ENCODE measurements at places on chromosomes 4 and X.
A peak's percentile ranks its signal among the peaks of the same experiment; 100 is the strongest.

GRCh38 chrX:109448282-109448938 is 33.5 kb downstream of the GUCY2F start:
- DNase-seq = no peak

GRCh38 chr4:123748806-123749205 is 352.2 kb downstream of the SPRY1 start:
- no peak for DNase-seq

GRCh38 chrX:124232523-124233201 is 99.8 kb upstream of the TEX13D start:
- DNase-seq = no peak

- DNase-seq = no peak
Measured at GRCh38 chr4:4779486-4779885, 80.0 kb upstream of the MSX1 start.

DNA sequence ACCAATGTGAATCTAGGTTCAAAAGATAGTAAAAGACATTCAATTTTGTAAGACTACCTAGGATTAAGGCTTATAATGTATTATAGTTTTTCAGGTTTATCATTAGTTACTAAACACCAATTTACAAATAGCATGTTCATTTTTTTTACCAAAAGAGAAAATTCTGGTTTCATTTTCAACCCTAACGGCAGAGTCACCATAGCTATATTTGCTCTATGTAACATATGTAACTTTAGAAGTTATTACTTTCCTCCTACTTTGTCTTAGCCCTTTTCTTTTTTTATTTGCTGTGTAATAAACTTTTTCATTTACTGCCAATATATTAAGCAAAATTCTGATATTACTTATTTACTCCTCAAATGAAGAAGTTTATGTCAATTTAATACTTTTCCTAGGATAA is 639.6 kb downstream of the ARAP2 start:
- DNase-seq = no peak

DNA sequence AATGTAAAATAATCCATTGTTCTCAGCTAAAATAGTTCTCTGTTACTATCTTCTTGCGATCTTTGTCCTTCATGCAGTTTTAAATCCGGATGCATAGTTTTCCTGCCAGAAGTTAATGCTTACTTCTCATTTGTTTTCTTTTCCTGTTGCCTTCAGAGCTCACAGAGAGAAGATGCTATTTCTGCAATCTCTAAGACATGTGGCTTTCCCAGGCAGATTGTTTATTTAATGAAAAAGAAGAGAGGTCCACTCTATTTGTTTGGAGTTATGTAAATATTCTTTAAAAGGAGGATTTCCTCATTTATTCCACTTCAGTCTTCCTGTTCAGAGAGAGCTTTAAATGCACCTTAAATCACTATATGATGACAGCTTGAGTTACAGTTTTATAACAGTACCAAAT is 39.3 kb upstream of the HPGD start:
- DNase-seq = no peak

GRCh38 chrX:110678591-110678990 is 117.0 kb downstream of the CHRDL1 start:
- no peak for DNase-seq

GRCh38 chr4:28462766-28463700 is 1602.4 kb downstream of the STIM2 start:
- DNase-seq = no peak

DNA sequence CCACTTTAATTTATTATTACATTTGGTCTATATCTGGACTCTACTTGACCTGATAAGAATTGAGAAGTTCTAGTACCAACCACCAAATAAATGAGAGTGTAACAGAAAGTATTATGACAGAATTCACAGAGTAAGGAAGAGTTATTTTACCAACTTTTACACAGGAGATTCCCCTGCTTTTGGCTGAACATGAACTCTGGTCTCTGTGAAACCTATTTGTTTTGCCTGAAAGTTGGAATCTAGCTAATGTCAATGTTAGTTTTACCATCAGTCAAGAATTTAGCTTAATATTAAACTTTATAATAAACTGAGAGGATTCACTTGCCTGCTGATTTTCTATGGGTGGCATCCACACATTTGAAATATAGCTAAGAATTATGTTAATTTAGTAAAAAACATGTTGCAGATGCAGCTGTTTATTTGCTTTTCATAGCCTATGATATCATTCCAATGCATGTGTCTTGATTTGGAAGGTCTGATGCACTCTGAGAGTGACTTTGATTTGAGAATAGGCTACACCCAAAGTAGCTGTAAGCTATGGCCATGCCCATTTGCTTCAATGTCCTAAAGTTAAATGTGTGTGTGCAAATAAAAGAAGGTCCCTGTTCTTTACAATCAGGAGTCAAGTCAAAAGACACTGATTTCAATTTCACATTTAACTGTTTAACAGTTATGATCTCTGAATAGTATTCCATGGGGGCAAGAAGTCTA is 150.9 kb upstream of the RASGEF1B start:
- no peak for DNase-seq

GRCh38 chr4:83285055-83285407 is 433 bp upstream of the COQ2 start:
- DNase-seq = peak; percentile 54

GRCh38 chr4:2965262-2965661 is 1.9 kb downstream of the GRK4 start:
- DNase-seq = no peak

DNA sequence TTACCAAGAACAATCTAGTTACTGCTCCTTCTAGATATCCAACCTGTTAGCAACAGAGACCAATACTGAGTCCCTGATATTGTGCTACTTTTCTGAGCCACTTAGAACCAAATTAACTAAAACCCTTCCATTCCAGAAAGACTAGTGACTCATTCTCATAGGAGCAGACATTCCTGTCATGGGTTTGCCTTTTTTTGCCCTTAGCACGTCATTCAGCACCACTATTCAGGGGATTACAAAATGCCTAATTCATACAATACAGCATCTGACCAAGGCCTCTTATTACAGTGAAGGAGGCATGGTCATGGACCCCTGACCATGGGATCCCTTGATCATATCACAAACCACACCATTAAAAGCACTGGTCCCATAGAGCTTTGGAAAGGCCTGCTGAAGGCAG is 123.8 kb upstream of the CXCL13 start:
- DNase-seq = no peak

DNA sequence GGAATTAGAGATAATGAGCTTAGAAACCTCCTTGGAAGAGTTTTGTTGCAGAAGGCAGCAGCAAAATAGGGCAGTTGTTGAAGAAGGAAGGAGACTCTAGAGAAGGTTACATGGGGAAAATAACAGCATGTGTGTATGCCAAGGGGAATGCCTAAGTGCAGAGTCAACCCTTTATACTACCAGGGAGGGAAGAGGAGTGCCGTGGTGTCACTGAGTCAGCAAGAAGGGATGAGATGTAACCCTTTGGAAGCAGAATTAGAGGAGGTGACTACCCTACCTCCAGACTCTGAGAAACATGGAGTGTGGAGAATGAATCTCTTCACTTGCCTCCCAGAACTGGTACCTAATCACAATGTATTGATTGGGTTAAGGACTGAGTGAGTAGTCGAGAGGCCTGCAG is 6.7 kb upstream of the GABRE start:
- DNase-seq = no peak

- peak; percentile 17 for DNase-seq
Measured at GRCh38 chrX:17046478-17047097, 100.1 kb downstream of the REPS2 start.

DNA sequence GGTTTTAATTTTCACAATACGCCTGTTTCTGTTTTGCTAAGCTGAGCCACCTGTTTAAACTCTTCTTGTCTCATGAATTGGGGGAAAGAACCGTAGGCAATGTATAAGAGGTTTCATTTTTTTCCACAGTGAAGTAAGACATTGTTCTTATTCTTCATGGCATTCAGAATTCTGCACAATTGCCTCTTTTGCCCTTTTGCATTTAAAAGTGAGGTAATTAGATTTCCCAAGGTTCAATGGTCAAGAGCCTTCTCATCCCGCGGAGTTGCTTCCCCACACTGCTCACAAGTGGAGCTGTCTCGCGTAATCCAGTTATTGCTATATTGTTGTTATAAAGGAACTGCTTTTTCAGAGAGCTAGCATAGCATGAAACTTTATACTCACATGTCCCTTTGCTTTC is 90.9 kb upstream of the SPRY1 start:
- no peak for DNase-seq

GRCh38 chr4:62194342-62194741 is 994.2 kb downstream of the ADGRL3 start:
- no peak for DNase-seq

- DNase-seq = no peak
Measured at GRCh38 chr4:110134269-110134869, 64.0 kb downstream of the ELOVL6 start.

GRCh38 chr4:181702864-181703495 is 540.2 kb upstream of the TENM3 start:
- no peak for DNase-seq

- DNase-seq = no peak
Measured at GRCh38 chr4:186918466-186918865, 194.8 kb upstream of the FAT1 start.

DNA sequence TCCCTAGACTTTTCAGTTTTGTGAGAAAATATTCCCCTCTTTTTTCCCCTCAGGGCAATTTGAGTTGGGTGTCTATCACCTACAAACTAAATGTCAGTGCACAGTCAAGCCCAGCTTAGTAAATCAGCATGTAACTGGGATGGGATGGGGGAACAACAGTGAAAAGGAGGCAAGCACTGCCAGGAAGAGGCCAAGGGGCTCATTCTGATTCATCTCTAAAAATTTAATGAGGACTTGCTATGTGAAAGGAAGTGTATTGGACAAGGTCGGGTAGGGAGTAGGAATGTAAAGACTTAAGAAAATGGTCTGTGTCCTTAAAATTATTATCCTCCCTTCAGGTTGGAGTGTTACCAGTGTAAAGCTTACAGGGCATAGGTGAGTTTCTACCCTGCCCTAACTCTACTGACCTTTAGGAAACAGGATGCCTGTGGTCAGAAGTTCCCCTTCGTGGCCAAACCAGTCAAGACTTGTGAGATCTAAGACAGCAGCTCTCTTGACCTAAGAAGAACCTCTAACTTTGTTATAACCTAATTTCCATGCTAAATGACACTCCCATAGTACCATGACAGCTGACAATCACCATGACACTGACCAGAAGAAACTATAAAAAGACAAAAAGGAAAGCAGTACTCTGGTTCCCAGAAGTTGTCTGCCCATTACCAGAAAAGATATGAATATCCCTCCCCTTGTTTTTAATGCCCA is 194.4 kb upstream of the LDB2 start:
- no peak for DNase-seq

- peak; percentile 7 for DNase-seq
Measured at GRCh38 chrX:38754102-38754790, 47.0 kb upstream of the MID1IP1 start.

- no peak for DNase-seq
Measured at GRCh38 chr4:1183985-1184773, 11.8 kb upstream of the SPON2 start.

- no peak for DNase-seq
Measured at GRCh38 chrX:20620306-20620705, 353.6 kb upstream of the RPS6KA3 start.

DNA sequence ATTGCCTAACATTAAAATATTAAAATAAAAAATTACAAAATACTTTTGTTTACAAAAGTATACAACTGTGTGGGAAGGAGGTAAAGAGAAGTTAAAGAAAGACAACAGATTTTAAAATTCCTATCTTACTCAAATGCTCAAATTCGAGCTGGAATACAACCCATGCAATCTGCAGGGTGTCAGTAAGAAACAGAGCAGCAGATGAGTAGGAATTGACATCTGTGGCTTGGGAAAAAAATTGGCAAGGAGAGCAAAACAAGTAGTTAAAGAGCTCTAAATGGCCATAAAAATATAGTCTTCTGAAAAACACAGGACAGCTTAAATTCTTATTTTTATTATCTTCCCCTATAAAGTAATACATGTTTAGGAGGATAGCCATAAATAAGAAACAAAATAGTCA is 1609.0 kb upstream of the AGA start:
- DNase-seq = no peak

GRCh38 chr4:82223715-82224114 is 150.1 kb downstream of the HNRNPD start:
- peak; percentile 52 for DNase-seq

- no peak for DNase-seq
Measured at GRCh38 chr4:94329933-94330332, 12.7 kb downstream of the HPGDS start.

DNA sequence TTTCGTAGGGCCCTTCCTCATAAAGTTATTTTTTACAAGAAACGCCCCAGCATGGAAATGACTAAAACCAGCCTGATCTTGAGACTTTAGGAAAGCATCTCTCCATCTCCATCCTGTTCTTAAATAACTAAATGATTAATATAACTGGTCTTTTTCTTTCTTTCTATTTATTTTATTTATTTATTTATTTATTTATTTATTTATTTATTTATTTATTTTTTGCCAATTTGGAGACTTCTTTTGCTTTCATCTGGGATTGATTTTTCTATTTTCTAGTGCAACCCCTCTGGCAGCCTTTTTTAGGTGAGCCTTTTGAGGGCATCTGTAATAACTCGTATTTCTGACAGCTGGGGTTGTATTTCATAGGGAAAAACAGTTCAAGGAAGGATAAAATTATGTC is 1.2 kb upstream of the KLHL34 start:
- DNase-seq = no peak

DNA sequence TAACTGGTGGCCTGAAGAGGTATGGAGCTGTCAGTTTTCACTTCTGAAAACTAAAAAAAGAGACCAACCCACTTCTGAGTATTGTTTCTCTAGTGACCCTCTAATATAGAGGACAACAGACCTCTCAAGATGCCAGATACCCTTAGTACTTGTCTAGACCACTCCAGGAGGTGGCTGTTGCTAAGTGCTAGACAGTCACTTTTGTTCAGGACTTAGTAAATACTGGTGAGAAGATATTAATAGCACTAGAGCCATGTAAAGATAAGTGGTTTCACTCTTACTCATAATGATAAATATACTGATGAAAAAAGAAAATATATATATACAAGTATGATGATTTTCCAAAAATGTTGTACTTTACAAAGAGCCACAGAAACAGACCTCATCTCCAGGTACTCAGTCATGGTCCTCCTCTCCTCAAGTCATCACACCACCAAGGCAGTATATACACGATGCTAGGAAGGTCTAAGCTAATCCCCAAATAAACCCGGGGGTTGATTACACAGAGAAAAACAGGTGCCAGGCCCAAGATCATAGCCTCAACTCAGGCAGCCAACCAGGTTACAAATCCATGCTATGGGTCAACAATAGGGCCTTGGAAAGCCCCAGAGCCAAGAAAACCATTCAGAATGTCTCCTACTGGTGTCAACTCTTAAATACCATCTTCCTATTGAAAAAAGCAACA is 66.9 kb downstream of the ARHGEF9 start:
- no peak for DNase-seq

- no peak for DNase-seq
Measured at GRCh38 chr4:120688791-120689190, 233.7 kb downstream of the PRDM5 start.

GRCh38 chr4:188032583-188032982 is 37.0 kb downstream of the ZFP42 start:
- no peak for DNase-seq

DNA sequence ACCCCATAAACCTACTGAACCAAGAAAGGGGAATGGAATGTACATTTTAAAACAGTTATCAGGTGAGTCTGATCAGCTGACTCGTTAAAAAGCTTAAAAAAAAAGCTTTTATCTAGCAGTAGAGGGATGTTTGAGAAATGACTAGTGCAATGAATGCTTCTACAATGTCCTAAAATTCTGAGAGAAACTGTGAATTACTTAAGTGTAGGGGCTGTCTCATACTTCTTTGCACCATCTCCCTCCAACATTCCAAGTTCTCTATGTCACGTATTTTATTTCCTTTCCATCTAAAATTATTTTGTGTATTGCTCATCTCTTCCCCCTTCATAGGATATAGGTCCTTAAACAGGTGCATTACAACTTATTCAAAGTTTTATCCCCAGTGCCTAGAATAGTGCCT is 11.9 kb upstream of the AREG start:
- no peak for DNase-seq
